GOT3 (cell line): ENCODE measurements at places on chromosomes 1 and 21.

GRCh38 chr1:174761335-174761734, 238.4 kb upstream of the CACYBP start:
- no peak for DNase-seq

DNA sequence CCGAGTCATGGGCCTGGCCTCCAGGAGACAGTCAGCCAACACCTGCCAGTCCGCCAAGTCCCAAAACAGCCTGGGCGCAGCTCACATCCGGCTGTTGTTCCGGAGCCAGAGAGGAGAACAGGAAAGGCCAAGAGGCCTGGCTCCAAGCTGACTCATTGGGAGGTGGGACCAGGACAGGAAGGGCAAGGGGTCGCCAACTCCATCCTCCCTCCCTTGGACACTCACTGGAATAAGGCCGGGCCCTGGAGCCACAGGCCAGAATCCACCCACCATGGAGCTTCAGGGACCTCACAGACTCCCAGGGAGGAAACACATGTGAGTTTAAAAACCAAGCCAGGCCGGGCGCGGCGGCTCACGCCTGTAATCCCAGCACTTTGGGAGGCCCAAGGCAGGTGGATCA, 25.1 kb upstream of the CLIC4 start:
- no peak for DNase-seq

GRCh38 chr1:11929849-11930248, 3.6 kb upstream of the KIAA2013 start:
- no peak for DNase-seq

DNA sequence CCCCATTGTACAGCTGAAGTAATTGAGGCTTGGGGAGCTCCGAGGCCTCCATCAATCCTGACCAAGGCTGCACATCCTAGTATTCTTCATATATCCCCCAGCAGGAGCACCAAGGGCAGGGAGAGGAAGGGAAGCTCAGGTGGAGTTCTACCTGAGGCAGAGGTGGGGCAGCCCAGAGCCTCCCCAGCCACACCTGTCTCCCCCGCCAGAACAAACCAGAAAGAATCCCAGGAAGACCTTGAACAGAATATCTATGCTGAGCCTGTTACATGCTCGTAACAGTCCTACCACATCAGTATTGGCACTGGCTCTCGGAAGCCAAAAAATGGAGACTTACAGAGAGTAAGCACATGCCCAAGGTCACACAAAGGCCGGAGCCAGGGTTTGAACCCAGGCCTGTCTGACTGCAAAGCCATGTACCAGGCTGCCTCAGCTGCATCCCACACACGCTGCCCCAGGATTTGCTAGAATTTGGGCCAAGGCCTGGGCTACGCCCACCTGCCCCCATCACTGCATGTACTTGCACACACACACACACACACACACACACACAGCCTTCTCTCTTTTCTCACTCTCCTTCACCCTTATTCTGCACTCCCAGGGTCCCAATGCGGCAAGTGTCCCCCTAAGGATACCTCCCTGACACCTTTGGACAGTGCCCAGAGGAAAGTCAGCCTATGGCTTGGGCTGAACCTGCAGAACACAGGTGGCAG, 4.5 kb downstream of the E2F2 start:
- no peak for DNase-seq

GRCh38 chr1:186089940-186090339, 285.1 kb downstream of the TPR start:
- DNase-seq = no peak

DNA sequence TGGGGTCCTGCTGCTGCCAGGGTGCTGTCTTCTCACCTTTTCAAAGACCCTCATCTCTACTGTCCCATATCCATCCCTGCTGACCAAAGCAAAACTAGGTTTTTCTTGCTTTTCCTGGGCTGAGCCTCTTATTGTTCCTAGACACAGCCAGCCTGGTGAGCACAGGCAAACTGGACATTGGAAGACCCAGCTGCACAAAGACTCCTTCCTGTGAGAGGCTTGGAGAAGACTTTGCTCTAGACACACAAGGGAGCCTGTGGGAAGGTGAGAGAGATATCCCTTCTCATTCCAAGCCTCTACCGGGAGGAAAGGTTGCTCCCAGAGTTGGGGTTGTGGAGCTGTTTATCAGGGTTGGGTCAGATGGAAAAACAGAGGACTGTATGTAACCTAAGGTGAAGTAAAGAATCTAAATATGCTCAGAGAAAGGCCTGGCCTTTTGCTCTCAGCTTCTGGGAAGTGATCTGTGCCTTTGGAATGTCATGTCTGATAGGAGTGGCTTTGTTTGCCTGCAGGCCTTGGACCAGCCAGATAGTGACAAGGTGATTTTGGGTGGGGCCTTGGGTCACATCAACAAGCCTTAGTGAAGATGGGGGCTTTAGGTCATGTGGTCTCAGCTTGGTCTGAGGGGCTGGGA, 87.6 kb upstream of the RUNX1 start:
- DNase-seq = no peak

- DNase-seq = no peak
Observed at GRCh38 chr1:160206036-160206389, 829 bp downstream of the PEA15 start.

- no peak for DNase-seq
Observed at GRCh38 chr1:161791904-161792655, 26.0 kb downstream of the ATF6 start.

DNA sequence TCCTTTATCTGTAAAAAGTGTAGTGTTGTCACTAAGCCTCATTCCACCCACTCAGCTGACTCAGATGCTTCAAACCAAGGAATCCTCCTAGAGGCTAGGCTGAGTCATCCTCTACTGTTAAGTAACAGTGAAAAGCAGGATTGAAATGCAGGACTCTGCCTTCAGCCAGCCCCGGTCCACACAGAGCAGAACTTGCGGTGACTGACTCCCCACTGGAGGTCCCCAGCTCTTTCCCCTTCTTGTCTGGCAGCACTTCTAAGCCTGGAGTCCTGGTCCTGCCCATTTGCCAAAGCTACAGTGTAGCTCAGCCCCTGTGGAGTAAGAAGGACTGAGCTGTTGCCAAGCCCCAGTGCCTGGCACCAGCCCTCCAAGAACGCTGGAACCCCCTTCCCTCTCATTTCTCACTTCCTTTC, 1.7 kb downstream of the RAB7B start:
- no peak for DNase-seq

DNA sequence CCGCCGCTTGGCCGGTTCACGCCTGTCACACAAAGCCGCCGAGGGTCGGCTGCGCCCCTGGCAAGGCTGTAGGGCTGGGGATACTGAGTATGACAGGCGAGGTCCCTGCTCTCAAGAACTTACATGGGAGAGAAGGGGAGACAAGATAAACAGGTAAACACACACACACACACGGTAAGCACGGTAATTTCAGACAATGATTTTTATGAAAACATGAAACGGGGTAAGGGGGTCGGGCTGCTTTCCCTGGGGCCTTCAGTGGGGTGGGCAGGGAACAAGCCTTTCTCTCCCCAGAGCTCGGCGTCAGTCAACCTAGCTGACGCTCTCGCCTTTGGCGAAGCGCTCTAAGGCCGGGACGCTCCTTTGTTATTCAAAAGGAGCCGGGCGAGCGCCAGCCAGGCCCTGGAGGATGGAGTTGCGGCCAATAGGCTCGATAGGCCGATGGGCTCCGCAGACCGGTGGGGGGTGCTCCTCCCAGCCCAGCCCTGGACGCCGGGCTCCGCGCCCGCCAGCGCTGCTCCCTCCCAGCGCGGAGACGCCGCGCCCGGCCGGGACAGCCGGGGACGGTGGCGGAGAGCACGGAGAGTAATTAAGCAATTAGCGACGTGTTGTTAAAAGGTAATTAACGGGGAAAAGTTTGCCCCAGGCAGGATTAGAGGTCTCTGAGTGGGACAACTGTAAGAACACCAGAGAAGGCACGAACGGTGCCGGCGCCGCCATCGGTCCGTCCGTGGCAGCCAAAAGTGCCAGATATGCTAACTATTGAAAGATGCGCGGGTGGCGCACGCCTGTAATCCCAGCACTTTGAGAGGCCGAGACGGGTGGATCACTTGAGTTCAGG, 950 bp upstream of the INKA2 start:
- DNase-seq = no peak

DNA sequence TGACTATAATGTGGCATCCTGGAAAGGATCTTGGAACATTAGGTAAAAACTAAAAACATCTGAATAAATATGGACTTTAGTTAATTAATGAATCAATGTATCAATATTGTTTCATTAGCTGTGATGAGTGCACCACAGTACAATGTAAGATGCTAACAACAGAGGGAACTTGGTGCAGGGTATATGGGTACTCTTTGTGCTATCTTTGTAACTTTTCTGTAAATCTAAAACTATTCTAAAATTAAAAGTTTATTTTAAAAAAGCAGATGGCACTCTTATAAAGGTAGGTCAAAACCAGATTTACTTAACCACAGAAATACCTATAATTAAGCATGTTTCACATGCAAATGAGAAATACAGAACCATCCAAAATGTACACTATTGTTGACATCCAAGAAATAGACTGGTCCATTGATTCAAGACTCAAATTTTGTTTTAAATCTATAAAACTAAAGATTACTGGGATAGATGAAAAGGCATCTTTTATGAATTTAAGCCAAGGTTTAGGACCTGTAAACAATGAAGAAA, 38.4 kb downstream of the ACBD3 start:
- DNase-seq = no peak

DNA sequence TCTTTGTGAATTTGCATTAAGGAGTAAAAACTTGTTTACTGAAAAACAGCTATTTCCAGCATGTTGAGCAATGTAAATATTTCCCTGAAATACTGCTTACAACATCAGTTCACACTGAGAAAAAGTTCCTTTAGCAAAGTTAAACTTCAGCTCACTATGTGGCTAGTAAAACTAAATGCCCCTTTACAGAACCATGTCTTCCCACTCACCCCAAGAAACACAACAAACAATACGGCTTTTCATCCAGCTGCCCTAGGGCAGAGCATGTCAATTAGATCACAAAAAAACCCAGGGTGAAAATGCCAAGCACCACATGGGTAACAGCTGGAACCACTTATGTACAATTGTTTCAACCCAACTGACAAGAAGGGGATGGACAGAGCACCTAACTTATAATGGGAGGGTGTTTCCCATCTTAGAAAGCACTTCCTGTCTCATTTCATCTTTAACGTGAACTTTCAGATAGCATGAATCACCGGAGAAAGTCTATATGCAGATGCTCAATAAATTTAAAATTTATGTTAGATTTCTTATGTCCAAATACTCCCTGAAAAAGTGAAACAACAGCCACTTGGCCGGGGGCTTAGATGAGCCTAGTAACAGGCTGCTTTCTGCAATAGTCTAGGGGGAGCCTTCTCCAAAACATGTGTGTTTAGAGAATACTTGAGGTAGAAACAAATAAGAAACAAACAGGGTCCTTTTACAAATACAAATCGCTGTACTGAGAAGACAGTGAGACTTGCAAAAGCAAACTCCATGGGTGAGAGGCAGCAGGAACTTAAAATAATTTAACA, 6.6 kb downstream of the NID1 start:
- DNase-seq = no peak

DNA sequence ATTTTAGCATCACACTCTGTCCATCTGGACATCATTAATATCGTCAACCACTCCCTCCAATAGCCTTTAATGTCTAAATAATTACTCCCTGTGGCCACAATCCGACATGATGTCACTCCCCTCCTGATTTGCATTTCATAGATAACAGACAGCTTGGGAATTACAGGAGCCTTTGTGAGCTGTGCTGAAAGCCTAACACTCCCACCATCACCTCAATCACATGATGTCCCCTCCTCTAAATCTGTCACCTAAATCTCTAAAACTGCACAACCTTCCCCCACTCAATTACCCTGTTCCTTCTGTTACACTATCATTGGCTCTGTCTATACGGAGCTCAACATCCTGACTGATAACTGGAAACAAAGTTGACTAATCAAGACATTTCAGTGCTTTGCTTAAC, 14.3 kb downstream of the NHLH2 start:
- DNase-seq = no peak

DNA sequence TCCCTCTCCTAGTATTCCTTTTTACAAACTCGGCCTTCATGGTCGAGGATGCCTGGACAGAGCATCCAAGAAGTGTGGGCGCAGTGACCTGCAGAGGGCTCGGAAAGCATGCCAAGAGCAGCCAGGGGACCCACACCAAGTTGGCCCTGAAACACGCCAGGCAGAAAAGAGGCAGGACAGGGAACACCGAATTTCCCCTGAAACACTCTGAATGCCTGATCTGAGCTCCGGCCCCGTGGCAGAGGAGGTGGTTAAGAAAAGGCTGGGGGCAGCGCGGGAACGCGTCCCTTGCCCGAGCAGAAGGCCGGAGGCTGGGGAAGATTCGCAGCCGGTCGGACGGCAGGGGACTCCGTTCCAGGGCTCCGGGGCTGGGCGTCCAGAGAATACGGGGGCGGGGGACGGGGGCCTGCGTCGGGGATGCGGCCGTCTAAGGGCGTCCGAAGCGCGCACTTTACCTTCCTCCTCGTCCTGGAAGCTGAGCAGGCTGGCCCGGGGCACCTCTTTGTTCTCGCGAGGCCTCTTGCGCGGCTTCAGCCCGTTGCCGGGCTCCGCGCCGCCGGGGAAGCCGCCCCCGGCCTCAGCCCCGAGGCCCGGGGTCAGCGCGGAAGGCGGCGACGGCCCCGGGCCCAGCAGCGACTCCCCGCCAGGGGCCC, 558 bp downstream of the PAXBP1 start:
- DNase-seq = no peak

DNA sequence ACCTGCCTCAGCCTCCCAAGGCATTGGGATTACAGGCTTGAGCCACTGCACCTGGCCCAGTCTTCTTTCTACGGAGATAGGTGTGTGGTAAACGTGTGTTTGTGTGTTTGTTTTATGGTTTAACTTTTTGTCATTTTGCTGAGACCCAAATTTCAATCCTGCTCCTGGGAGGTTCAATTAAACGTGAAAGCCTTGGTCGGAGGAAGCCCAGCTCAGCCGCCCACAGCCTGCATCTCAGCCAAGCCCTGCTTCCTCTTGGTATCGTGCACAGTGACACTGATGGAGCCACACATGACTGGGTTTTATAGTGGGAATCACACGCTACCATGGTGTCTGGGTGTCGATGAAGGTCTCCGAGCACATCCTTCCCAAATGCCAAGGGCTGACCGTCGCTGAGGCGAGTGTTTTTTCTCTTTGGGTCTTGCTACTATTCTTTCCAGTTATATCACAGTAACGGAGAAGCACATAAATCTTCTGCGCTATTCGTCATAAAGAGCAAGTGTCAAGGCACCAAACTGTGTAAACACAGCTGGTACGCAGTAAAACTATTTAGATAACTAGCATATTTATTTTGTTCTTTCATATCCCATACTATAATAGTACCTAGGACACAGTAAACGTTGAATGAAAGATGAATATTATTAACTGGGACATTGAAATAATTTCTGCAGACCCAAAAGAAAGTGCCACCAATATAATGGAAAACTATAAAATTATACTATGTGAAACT, 39.3 kb downstream of the HLCS start:
- DNase-seq = no peak
